ENCODE measurements at places on chromosomes 2 and 18.

DNA sequence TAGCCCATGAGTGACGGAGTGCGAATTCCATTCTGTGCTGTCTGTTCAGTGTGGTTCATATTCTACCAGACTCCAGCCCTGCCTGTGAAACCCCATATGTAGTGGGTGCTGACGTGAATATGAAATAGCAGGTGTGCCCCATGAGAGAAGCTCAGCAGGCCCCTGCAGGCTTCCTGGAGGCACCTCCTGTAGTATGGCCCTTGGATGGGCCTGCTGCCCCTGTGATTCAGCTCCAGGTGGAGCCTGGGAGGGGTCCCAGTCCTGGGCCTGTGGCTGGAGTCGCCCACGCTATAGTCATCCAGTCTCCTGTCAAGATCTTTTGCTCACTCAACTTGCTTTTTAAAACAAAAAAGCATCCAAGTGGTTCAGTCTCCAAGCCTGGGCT is 125.5 kb downstream of the GLI2 start:
- H3K27ac ChIP-seq: no peak overlapping the region
- DNase-seq: peak; percentile 82
- H3K27me3 ChIP-seq: no peaks in the 10 kb centered on the region
- no peaks in the 10 kb centered on the region for H3K36me3 ChIP-seq

DNA sequence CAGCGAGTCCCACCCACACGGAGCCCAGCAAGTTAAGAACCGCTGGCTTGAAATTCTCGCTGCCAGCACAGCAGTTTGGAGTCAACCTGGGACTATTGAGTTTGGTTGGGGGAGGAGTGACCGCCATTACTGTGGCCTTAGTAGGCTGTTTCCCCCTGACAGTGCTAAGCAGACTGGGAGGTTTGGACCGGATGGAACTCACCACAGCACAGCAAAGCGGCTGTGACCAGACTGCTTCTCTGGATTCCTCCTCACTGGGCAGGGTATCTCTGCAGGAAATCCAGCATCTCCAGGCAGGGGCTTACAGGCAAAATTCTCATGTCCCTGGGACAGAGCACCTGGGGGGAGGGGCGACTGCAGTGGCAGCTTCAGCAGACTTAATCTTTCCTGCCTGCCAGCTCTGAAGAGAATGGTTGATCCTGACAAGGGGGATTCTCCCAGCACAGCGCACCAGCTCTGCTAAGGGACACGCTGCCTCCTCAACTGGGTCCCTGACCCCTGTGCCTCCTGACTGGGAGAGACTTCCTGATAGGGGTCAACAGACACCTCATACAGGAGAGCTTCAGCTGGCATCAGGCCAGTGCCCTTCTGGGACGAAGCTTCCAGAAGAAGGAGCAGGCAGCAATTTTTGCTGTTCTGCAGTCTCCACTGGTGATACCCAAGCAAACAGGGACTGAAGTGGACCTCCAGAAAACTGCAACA is 425.4 kb downstream of the NYAP2 start:
- H3K36me3 ChIP-seq: no peaks in the 10 kb centered on the region
- no peak overlapping the region for H3K27ac ChIP-seq
- no peak for DNase-seq
- no peaks in the 10 kb centered on the region for H3K27me3 ChIP-seq
- H3K4me1 ChIP-seq: no peaks in the 10 kb centered on the region

DNA sequence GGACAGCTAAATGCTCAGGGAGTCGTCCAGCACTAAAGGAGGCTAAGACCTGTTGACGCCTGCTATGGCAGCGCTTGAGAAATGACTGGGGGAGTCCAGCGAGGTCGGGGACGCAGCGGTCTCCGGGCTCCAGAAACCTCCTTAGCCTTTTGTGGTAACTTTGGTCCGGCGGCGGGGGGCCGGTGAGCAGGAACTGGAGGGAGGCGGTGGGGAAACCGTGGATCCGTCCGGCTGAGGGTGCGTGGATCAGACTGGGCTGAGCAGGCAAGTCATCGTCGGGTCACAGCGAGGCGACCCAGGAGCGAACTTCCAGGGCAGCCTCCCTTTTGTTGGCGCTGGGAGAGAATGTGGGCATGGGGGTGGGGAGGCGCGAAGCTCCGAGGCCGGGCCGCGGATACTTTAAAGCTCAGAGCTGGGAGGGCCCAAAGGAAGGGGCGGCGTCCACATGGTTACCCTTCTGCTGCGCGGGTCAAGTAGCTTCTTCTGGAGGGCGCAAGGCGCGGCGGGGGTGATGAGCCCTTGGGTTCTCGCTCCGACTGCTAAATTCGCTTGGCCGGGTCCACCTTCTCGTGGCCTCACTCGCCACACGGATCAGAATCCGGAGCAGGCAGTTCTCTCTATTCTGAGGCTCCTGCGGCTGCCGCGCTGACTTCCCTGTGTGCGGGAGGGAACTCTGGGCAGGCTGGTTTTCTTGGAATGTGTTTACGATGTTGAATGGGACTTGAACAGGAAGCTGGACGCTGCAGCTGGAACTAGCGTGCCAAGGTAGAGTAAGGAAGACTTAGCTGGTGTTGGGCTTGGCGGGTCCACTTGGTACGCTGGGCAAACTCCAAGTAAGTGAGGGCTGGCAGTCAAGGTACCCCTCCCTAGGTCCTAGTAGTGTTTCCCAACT is 920 bp downstream of the GULP1 start:
- peaks cover 5% of the 10 kb centered on the region for H3K4me1 ChIP-seq
- peak overlapping the region; percentile 94 for H3K4me3 ChIP-seq
- no peaks in the 10 kb centered on the region for H3K36me3 ChIP-seq
- peak; percentile 88 for DNase-seq

GRCh38 chr2:217990389-217990788 is 12.4 kb downstream of the TNS1 start:
- H3K4me1 ChIP-seq: peaks cover 29% of the 10 kb centered on the region
- peaks cover 13% of the 10 kb centered on the region for H3K36me3 ChIP-seq
- H3K27ac ChIP-seq: no peak overlapping the region
- H3K4me3 ChIP-seq: no peak overlapping the region

- H3K36me3 ChIP-seq: no peaks in the 10 kb centered on the region
- no peaks in the 10 kb centered on the region for H3K4me1 ChIP-seq
- H3K4me3 ChIP-seq: no peak overlapping the region
- H3K27ac ChIP-seq: no peak overlapping the region
- no peaks in the 10 kb centered on the region for H3K27me3 ChIP-seq
- no peak for DNase-seq
These were observed 9.8 kb upstream of the ME2 start for GRCh38 chr18:50869150-50869549.

GRCh38 chr2:54396107-54396506 is 60.0 kb upstream of the SPTBN1 start:
- no peak overlapping the region for H3K27ac ChIP-seq
- no peaks in the 10 kb centered on the region for H3K36me3 ChIP-seq
- no peak overlapping the region for H3K4me3 ChIP-seq
- no peaks in the 10 kb centered on the region for H3K27me3 ChIP-seq
- H3K4me1 ChIP-seq: no peaks in the 10 kb centered on the region
- DNase-seq: peak; percentile 56

DNA sequence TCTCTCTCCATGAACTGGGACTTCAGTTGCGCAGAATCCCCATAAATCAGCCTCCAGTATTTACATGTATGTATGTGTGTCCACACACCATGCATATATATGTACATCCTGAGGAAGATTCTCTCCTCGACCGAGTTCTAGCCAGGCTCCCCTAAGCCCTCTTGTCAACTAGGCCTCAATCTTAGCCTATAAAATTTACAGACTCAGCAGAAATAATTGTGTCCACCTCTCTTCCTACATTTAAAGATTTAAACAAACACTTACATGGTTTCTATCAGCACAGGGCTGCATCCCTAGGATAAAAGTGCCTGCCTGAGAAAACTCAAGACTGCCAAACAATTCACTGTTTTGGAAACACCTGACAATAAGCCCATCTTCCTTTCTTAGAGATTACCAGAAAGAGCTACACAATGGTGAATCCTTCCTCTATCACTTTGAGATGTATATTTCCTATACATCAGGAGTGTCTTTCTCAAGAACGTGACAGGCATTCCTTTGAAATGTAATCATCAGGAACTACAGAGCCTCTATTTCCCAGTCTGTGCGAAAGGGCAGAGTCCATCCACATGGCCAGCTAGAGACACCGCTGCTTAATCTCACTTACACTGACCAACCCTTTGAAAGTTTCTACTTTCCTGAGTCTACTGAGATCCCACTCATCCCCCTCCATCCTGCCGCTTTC is 39.5 kb downstream of the ZNF519 start:
- H3K27ac ChIP-seq: no peak overlapping the region
- H3K4me1 ChIP-seq: no peaks in the 10 kb centered on the region
- no peaks in the 10 kb centered on the region for H3K36me3 ChIP-seq

- peak; percentile 27 for DNase-seq
- H3K27ac ChIP-seq: no peak overlapping the region
- H3K4me1 ChIP-seq: peaks cover 2% of the 10 kb centered on the region
- H3K36me3 ChIP-seq: no peaks in the 10 kb centered on the region
- H3K27me3 ChIP-seq: no peaks in the 10 kb centered on the region
These were observed 6.3 kb downstream of the MEX3C start for GRCh38 chr18:51191128-51191717.

GRCh38 chr2:26284132-26284531 is 39.4 kb downstream of the HADHB start:
- H3K4me1 ChIP-seq: no peaks in the 10 kb centered on the region
- peaks cover 3% of the 10 kb centered on the region for H3K36me3 ChIP-seq
- H3K27me3 ChIP-seq: no peaks in the 10 kb centered on the region
- H3K27ac ChIP-seq: no peak overlapping the region
- no peak overlapping the region for H3K4me3 ChIP-seq
- DNase-seq: peak; percentile 70
